ENCODE measurements at places on chromosomes 6 and 20.

- no peak for DNase-seq
These were observed 289.8 kb upstream of the PREP start for GRCh38 chr6:105692613-105693215.

- peak; percentile 46 for DNase-seq
These were observed 11.8 kb downstream of the TMEM14B start for GRCh38 chr6:10759312-10759839.

GRCh38 chr20:49393803-49394202, 88.7 kb downstream of the KCNB1 start:
- no peak for DNase-seq

DNA sequence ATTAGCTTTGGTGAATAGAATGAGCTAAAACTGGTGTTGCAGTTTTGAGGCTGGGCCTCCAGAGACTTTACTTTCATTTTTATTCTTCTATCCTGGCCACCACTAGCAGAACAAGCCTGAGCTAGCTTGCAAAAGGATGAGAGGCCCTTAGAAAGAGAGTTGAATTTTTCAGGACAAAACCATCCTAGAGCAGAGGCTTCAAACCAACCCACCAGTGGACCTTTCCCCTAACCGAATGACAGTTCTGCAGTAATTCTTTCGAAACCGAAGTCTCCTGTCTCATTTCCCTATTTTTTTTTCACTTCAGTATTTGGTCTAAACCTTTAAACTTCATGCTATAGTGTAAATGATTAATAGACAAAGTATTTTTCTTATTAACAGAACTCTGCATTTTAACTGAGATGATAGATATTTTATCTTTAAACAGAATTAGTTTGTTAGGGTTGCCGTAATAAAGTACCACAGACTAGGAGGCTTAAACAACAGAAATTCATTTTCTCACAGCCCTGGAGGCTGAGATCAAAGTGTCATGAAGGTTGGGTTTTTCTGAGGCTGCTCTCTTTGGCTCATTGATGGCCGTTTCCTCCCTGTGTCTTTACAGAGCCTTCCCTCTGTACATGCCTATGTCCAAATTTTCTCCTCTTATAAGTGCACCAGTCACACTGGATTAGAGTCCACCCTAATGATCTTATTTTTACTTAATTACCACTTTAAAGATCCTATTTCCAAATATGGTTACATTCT, 80.6 kb upstream of the PAK5 start:
- no peak for DNase-seq

- no peak for DNase-seq
These were observed 2.1 kb upstream of the ARMC2 start for GRCh38 chr6:108846101-108846500.

DNA sequence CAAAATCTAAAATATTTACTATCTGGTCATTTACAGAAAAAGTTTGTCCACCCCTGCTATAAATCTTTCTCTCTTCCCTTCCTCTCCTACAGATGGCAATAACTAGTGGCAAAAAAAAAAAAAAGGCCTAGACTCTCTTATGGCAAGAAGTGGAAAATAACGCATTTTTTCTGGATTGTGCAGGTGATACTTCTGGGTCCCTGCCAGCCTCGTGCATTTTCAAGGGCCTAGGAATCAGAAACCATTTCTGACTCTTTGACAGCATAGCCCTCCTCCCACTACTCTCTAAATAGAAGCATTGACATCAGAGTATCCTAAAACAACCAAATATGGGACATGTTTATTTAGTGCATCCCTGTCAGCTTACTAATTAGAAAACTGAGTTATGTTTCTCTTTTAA, 251.0 kb downstream of the KHDC1L start:
- DNase-seq: no peak

DNA sequence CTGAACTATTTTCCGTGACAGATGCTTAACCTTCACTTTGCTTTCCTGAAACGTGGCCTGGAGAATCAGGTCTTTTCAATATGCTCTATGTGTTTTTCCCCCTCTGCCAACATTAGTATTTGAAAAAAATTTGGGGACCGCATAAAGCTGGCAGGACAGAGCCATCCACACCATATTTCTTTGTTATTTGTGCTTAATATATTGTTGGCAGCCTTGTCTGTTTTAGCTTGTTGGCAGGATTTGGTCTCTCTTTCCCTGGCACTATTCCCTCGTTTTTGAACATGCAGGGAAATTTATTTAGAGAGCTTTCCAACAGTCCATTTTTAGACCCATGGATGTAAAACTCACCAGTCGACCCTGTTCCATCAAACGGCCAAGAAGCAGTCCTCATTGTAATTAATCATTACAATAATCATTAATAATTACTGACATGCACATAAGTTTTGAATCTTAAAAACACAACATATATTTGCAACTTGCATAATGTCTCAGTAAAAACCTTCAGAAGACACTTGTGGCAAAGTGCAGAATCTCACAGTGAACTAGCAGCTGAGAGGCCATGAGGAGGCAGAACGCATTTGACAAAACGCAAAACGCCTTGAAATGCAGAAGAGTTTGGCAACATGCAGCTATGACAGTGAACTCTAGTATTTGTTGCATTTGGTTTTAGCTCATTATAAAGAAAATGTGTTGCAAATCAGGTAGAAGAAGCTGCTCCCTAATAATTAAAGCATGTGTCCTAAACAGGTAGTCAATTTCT, 514.2 kb downstream of the C6orf118 start:
- DNase-seq: no peak

GRCh38 chr6:21265730-21266044, 327.9 kb upstream of the SOX4 start:
- DNase-seq: no peak

DNA sequence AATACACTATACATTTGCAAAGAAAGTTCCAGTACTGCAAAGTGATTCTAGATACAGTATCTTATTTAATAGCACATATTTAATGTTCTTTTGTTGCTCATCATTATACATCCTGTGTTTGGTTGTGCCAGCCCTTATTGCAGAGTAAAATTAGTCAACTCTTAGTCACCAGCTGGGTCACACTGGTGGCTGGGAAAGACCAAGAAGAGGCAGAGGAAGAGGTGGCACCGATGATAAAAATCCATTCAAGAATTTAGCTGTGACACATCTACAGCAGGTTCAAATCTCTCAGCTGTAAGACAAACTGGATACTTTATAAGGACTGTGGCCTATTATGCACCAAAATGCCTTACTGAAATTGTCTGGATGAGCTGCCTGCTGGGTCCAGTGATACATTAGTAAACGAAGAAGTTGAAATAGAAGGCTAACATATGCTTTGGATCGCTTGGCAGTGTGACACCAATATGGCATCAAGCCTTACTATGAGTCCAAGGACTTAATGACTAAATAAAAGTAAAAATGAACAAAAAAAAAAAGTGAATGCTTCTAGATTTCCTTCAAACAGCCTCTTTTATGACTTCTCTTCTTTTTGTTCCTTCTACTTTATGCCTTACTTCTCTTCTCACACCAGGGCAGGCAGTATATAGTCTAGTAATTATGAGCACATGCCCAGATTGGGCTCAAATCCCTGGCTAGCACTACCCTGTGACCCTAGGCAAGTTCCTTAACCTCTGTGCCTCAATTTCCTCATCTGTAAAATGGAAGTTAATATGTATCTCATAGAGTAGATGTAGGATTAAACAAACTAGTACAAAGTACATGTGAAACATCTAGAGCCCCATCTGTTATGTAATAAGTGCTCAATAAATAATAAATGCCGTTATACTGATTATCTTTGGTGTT, 29.4 kb upstream of the RNF8 start:
- no peak for DNase-seq

GRCh38 chr6:30687659-30688431, 1.4 kb upstream of the PPP1R18 start:
- no peak for DNase-seq

DNA sequence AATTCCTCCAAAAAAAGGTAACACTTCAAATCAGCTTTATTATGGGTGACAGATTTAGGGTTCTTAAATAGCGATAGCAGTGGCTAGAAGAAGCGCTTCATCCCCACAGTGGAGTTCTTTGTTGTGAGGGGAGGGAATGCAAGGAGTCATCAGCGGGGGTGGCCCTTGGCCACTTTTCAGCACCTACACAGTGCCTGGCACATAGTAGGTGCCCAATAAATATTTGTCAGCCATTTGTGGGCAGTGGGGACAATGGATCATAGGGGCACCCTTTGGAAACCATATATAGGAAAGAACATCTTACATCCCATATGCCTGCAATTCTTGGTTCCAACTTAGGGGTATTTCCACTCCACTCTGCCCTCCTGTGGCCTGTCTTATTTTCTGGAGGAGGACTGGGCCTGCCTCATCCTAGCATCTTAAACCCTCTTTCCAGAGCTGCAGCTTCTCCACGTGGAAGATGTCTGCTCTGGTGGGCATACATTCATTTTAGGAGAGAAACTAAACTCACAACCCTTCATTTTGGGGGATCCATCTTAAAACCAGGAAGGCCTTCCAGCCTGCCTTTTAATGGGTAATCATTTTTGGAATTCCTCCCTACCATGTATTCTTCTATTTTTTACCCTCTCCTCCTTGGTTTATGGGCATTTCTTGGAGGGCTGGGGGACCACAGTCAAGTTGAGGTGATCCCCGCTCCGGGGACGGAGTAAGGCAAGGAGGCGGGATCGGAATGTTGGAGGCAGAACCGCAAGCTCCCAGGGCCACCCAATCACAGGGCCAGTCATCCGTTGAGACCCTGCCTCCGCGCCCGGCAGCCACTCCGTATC, 2.6 kb upstream of the GPSM3 start:
- DNase-seq: no peak

DNA sequence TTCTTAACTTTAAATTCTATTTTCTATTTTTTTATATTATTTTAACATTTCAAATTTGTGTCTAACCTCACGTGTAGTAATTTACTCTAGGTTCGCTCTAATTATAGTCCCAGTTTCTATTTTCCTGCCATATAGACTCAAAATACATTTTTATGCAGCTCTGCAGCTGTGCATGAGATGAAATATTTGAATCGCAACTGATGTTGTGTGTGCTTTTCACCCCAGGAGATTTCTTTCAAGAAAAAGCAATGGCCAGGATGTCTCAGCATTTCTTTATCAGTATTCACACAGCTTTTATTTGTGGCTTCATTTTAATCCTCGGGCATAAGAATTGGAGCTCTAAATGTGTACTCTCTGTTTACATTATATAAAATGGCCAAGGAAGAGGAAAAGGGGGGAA, 157.6 kb downstream of the HDGFL1 start:
- no peak for DNase-seq

DNA sequence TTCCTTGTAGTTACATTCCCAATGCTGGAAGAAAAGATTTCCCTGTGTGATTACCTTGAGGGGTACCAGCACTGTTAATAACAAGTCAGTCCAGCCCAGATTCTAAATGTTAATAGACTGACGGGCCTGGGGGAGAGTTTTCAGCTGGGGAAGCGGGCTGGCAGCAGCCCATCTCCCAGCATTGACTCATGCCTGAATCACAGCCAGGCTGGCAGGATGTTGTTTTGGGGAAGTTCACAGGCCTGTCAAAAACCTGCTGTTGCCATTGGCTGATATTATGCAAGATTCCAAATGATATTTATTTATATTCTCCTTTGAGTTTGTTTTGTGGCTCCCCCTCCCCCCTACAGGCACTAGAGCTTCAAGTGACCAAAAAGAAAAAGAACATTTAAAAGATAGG, 213.9 kb upstream of the CNR1 start:
- DNase-seq: no peak

GRCh38 chr6:12051861-12052368, 39.8 kb downstream of the HIVEP1 start:
- no peak for DNase-seq

GRCh38 chr6:93749191-93749590, 329.8 kb upstream of the EPHA7 start:
- no peak for DNase-seq
